ENCODE measurements at places on chromosomes 4 and X.

- no peak for DNase-seq
Observed at GRCh38 chrX:9558615-9559014, 93.8 kb downstream of the TBL1X start.

DNA sequence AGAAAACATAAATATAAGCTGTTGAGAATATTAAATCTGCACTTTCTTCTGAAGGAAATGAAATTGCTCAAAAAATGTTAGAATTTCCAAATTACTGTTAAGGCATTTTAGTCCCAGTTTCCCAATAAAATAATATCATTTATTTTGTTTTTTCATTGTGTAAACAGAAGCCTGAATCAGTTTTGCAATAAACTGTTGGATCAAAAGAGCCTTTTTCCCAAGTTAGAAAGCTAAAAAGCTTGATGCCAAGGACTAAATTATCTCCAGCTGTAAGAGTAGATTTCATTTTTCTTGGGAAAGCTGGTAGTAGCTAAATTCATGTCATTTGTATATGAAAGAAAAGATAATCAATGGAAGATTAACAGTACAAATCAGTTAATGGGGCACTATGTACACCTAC, 95.8 kb downstream of the RNF150 start:
- DNase-seq, result no peak

GRCh38 chr4:1350169-1350520, 3.1 kb downstream of the UVSSA start:
- no peak for DNase-seq

DNA sequence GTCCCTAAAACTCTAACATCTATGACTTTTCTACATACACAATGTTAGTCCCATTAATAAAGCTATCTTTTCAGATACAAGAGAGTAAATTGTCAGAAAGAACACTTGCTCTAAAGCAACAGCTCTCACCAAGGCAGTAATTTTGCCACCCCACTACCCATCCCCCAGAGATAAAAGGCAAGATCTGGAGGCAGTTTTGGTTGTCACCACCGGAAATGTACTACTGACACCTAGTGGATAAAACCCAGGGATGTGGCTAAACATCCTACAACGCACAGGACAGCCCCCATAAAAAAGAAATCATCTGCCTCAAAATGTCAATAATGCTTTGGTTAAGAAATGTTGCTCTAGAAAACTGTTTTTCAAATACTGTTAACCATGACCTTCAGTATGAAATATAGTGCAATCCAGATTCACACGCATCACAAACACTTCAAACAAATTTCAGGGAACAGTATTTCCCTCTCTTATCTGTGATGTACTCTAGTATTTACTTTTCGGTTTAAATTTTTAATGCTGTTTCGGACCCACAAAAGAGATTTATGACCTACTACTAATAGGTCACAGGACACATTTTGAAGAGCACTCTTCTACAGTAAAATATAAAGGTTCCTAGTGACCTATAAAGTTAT, 5.1 kb downstream of the FBXL5 start:
- DNase-seq, result peak; percentile 11

DNA sequence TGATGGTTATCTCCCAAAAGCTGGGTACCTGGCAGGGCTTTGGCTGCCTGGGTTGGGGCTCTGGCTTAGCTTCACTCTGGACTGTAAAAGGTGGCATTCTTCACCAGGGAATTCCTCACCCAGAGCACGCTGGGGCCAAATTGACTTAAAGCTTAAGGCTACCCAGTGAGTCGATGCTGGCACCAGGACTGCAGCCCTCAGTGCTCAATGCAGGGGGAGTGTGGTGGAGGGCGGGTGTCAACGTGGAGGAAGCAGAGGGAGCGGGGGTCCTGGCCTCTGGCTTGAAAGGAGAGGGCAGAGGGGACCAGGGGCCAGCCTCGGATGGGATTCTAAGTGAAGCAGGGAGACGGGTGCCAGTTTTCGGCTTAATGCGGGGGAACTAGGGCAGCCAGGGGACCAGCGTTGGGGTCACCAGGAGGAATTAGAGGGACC, 446 bp upstream of the FAM50A start:
- DNase-seq, result no peak

- no peak for DNase-seq
Observed at GRCh38 chrX:77900688-77901087, 1.4 kb downstream of the COX7B start.

DNA sequence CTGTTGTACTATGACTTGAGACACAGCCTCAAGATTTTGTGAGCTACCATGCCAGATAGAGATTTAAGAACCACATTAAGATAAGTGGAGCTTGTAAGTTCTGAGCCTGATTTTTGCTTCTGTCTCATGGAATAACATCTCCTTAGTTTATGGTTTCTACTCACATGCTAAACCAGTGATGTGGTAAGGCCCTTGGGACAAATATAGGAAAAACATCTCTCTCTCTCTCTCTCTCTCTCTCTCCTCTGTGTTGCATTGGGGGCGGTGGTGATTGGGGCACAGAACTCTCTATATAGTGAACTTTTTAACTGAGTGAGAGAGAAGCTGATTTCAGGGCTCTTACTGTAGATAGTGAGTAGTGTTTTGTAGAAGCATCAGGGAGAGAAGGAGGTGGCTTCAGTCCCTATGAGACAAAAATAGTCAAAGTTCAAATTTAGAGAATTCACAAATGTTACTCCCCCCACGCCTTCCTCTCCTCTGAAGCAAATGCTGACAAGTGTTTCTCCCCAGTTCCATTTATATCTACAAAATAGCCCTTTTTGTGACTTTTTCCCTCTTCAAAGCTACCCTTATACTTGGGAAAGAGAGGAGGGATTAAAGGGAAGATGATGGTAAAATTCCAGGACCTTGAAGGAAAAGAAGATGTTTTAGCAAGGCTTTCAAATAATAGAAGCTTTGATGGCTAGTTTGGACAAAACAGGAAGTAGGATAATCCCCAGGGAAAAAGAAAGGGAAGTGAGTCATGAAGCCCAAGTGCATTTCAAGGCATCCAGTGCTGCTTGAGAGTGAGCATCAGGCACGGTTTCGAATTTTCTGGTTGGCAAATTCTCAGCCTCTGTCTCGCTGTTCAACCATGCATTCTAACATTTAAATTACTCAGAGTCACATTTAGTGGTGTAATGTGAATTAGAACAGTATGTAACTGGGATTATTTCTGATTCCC, 134.3 kb upstream of the AP1S2 start:
- DNase-seq, result peak; percentile 67

DNA sequence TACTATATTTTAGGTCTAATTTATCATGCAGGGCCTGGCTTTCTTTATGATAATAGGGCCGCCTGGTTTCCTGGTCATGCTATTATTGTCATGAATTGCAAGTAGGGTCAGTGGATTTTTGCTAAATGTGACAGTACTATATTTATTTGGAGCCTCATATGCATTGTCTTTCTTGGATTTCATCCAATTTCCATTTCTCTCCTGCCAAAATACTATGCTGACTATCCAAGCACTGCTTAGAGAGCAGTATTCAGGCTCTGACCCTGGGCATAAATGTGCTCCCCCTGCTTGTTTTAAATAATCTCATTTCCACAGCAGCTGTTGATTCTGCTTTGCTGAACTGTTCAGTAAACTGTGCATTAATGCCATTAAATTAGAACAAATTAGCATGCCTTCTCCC, 269.3 kb downstream of the GPM6A start:
- DNase-seq, result peak; percentile 2

DNA sequence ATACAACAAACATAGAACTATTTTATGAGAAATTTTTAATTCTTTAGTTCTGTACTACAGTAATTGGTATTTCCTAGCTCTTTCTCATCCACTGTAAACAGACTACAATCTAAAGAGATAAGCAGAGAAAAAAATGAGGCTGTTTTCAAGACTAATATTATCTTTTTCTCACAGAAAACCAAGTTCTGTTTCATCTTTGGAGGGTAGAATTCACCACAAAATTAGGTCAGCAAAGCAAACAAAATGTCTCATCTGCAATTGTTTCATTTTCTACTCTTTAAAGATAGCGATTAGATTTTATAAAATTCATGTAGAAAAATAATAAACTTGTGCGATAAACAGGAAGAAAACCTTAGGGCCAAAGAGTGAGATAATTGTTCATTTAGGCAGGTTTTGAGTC, 10.8 kb downstream of the APOO start:
- DNase-seq, result no peak

DNA sequence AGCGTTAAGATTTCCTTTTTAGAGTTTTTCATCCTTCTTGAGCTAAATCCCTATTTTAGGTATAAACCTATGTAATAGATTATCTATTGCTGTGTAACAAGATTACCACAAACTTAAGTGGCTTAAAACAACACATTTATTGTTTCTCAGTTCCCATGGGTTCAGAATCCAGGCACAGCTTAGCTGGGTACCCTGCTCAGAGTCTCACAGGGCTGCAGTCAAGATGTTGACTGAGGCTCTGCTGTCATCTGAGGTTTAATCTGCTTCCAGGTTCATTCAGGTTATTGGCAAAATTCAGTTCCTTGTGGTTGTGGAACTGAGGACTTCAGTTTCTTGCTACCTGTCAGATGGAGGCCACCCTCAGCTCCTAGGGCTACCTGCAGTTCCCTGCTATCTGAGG, 60.9 kb downstream of the GK start:
- no peak for DNase-seq

DNA sequence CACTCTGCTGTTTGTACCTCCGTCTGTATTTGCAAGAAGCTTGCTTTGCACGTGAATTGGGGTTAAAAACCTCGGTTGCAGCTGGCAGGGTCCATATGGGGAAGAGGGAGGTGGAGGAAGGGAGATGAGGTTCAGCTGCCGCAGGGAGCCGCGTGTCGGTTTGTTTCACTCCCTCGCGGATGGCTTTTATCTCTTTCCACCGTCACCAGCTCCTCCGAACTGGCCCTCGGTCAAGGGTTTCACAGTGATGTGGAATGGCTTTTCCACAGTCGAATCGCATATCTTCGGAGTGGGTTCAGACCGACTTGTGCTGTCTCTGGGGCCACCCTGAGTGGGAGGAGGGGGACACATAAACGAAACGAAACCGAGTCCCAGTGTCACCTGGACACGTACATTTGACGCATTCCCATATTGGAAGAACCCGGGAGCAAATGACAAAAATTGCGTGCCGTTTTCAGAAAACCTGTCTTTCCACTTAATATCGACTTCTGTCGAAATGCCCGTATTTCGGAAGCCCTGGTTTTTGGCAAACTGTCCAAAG, 929 bp downstream of the ZBTB33 start:
- DNase-seq, result no peak

DNA sequence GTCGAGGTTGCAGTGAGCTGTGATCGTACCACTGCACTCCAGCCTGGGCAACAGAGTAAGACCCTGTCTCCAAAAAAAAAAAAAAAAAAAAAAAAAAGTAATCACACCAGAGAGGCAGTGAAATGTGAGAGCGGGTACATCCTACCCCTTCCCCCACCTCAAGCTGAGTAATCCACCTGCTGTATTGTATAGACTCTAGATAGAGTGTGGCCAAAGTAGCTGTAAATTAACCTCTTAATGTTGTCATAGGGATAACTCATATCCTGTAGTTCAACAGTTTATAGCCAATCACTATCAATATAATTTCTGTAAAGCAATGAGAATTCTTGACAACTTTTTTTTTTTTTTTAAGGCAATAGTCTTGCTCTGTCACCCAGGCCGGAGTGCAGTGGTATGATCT, 30.8 kb downstream of the TNIP2 start:
- no peak for DNase-seq

DNA sequence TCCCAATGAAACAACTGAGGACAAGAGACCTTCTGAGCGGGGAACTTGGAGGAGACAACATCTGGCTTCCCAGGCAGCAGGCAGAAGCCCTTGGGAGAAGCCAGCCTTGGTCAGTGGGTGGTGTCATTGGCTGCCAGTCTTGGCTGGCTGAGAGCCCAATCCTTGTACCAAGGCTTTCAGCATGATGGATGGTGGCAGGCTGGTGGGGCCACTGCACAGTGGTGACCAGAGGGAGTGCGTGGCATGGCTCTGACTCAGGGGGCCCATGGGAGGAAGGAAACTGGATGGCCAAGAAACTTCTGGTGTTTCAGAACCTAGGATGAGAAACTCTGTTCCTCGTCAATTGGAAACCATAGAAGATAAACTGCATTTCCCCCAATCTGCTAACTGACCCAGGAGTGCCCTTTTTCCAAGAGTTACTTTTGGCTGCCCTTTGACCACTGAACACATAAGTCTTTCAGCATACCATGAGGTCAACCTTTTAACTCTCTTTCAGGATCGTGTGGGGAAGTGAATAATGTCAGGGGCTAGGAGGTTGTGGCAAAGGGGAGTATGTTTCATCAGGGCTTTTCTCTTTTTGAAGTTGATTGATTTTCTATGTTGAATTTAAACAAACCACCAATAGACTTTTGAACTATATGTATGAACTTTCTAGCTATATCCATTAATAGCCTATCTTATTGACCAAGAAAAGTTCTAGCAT, 60.9 kb downstream of the SOWAHB start:
- DNase-seq, result no peak

DNA sequence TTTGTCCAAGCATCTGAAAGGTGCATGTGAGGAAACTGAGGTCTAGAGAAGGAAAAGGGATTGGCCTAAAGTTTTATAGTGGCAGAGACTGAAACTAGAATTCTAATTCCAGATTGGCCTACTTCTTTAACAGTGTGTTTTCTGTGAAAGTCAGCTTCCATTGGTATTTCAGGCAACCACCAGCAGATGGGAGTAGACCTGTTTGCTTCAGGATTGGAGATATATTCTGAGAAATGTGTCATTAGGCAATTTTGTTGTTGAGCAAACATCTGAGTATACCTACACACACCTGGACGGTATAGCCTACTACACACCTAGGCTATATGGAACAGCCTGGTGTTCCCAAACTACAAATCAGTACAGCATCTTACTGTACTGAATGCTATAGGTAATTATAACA, 207.3 kb upstream of the RADX start:
- DNase-seq, result no peak

DNA sequence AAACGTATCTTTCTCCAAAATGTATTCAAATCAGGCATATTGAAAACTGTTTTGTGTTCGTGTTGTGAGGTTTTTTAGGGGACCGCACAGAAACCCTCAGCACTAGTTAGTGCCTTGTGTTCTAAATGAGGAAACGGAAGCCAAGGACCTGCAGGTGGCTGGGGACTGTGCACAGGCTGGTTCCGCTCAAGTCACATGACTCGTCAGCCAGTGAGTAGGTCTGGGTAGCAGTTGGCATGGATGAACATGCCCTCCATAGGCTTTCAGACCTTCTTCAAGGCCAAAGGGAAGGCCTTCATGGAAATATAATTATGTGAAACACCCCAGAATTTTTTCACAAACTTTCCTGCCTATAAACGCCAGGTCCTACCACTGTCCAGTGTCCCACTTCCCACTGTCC, 1.3 kb upstream of the F11 start:
- DNase-seq, result no peak

DNA sequence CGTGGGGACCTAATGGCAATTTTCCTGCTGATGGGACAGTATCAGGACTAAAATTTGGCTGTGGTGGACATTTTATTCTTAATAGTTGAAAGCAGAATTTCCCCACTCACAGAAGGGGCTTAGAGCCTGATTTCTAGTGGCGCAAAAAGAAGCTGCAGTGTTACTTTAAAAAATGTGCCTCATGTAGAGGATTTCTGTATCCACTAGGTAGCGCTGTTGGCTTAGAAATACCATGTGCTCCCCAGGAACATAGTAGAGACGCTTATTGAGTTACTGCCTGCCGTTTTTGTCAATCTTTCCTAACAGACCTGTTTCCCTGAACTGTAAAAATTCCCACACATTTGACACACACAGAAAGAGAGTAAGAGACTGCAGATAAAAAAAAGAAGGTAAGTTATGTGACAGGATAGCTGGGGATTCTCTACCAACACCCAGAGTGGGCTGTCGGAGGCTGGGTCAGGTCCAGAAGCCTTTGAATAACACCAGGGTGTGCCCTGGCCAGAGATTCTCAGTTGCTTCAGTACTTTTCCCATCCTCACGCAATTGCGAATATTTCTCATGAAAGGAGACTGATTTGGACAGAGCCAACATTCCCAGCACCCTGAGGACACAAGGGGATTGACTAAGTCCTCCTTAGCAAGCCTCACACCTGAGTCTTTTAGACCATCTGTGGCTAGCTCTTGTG, 88.4 kb downstream of the ZXDA start:
- peak; percentile 0 for DNase-seq
